ENCODE measurements at places on chromosomes 11 and 22. TPM values are rescaled to one million over a fixed set of nuclear protein-coding genes. Genes with fewer than 3 reads are reported as not detected.

GRCh38 chr22:43446916-43447315 is 35.1 kb downstream of the MPPED1 start:
- ATAC-seq: no peak

- ATAC-seq: no peak
Measured at GRCh38 chr22:31442768-31443489, 43.5 kb downstream of the DRG1 start.

DNA sequence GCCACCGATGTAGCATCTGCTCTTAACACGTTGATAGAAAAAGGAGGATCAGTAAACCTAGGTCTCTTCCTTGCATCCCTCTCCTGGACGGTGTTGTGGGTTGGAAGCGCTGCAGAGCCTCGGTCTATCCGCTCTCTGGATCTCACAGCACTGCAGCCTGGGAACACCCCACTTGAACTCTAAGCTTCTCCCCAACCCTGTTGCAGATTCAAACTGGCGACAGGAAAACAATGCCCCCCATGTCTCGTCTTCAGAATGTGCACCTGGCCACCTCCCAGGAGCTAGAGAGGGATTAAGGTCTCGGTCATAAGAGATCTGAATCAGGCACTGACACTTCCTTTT is 454 bp downstream of the TMEM218 start:
- no peak for ATAC-seq

- no peak for ATAC-seq
Measured at GRCh38 chr22:20587206-20587958, 80.0 kb downstream of the MED15 start.

DNA sequence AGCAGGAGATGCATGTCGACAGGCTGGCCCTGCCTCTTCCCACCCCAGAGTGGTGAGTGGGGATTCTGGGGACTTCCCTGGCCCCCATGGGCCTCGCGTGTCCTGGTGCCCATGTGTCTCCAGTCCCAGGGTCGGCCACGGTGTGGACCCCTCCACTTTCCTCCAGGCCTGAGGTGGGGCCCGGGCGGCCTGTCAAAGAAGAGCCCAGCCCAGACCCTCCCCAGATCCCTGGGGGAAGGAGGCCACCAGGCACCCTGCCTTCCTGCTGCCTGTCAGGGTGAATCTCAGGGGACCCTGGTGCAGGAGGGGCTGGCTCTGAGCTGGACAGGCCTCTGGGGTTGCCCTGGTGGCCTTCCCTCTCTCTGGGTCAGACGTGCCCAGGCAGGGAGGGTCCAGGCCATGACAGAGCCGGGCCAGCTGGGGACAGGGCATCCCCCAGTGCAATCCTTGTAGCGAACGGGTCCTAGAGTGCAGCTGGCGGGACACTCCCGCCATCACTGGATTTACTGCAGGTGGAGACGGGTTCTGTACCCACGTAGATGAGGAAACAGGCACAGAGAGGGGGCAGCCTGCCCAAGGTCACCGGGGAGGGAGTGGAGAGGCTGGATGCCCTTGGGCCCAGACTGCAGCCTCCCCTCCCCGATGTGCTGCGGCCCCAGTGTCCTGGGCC is 13.5 kb upstream of the MUC6 start:
- no peak for ATAC-seq

DNA sequence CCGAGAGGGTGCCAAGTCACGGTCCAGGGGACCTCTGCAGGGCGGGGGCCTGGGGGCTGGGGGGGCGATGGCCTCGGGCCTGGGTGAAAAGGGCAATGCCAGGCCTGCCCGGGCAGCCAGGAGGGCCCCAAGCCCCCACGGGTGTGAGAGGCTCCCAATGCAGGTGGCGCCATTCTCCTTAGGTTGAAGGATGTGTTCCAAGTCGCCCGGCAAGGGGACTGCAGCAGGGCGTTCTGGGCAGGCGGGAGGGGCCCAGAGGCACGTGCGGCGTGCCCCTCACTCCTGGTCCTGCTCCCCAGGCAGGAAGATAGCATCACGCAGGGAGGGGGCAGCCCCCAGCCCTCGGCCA is 730 bp upstream of the TNNI2 start:
- peak; percentile 38 for ATAC-seq

DNA sequence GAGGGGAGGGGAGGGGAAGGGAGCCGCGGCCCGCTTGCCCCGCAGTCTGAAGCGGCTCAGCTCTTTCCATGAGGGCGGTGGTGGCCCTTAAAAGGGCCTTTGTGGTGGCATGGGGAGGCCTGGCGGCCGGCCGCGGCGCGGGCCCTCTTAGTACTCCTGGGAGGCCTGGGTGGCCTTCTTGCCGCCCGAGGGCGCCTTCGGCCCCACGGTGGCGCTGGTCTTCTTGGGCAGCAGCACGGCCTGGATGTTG is 6.9 kb downstream of the DPAGT1 start:
- ATAC-seq: peak; percentile 51

GRCh38 chr11:1442807-1443366 is 43.7 kb downstream of the MOB2 start:
- no peak for ATAC-seq

- ATAC-seq: no peak
Measured at GRCh38 chr11:20762980-20763379, 93.6 kb downstream of the NELL1 start.

GRCh38 chr22:27250886-27251285 is 550.7 kb downstream of the MN1 start:
- ATAC-seq: no peak

DNA sequence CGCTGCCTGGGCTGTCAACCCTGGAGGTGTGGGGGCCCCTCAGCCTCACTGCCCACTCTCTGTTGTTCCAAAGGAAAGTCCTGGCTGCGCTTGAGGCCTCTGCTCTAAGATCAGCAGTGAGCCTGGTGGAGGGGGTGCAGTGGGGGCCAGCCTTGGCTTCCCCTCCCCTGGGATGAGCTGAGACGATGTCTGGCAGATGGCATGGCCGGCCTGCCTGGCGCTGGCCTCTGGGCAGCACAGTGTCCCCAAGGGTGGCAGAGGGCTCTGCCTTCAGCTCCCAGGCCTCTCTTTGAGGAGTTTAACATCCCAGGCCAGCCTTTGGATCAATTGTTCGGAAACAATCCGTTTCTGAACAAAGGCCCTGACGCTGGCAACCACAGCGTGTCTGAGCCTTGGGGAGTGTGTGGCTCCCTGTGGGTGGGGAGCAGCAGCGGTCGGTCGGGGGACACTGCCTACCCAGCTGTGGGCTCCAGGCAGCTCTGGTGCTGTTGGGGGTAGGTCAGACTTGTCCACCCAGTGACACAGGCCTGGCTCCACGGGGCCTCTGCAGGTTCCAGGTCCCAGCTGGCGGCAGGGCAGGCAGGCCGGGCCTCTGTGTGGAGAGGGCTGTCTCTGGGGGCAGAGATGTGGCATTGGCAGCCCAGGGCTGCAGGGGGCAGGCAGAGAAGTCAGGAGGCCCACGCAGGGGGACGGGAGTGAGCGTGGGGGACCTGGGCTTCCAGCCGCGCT is 12.1 kb downstream of the TSPAN4 start:
- ATAC-seq: no peak

Gene OR10A2
- total RNA-seq: not detected

Gene MICALL1
- total RNA-seq: 10.3 TPM

Gene APOL3
- total RNA-seq: 99.3 TPM

Gene HORMAD2
- not detected for total RNA-seq

Gene NUP98
- 126 TPM for total RNA-seq

Gene MRPL40
- 25.7 TPM for total RNA-seq

Gene OR52E8
- total RNA-seq: not detected
